ENCODE measurements at places on chromosomes 2 and 18.

- no peak for DNase-seq
Measured at GRCh38 chr18:21703241-21703820, 1.2 kb downstream of the ABHD3 start.

DNA sequence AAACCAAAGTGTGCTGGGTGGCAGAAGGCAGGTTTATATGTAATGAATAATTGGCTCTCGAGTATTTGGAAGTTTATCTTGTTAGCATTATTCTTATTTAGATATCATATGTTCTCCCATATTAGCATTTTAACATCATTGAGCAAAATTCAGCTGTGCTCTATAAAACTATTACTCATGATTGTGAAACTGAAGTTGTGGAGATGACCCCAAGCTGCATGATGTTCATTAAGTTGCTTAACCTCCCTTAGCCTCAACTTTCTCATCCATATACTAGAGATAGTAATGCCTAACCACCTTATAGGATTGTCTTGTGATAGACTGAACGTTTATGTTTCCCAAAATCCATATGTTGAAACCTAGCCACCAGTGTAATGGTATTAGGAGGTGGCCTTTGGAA is 346.3 kb downstream of the SATB2 start:
- DNase-seq: no peak

DNA sequence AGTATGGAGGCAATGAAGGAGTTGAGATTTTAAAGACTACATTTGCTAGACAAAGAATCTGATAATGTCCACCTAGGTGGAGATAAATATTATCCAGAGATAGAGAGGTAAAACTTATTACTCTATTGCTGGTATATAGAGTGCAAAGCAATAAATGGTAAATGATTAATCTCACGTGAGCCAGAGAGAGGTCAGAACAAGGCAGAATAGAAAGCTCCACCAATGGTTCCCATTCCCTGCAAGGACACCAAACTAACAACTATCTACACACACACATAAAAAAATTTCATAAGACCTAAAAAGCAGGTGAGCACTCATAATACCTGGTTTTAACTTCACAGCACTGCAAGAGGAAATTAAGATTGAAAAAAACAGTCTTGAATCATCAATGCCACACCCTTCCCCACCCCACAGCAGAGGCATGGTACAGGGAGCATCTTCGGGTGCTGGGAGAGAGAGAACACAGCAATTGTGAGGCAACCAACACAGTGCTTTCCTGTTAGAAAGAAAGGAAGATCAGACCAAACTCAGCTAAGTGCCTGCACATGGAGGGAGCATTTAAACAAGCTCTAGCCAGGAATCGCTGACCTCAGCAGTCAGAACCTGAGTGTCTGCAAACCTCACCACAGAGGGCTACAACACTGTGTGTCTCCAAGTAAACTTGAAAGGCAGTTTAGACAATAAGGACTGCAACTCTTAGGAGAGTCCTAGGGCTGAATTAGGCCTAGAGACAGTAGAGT is 1432.6 kb upstream of the TMEFF2 start:
- DNase-seq: no peak

DNA sequence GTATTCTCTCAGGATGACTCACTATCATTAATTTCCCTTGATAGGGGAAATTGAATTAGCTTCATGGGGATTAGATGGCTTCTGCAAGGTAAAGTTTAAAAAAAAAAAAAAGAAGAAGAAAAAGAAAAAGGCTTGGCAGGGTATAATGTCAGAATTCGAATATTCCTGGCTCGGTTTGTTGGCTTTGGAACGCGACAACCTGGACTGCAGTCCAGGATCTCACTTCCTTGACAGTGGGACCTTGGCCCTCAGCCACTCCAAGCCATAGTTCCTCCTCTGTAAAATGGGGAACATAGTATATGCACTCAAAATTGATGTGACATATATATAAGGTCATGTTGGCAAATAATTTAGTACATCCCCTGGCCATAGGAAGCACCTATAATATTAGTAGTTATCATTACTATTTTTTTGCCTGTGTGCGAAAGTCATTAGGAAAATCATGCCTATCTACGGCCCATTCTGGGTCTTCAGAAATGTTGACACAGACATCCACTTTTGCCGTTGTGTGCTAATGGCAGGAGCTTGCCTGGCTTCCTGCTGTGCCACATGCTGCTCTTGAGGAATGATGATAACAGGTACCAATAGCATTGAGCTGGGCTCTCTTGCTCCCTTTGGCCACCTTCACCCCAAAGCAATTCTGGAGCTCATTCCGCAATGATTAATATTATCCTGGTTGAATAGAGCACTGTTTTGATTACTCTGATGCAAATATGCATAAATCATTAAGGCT is 97.9 kb downstream of the MTCL1 start:
- DNase-seq: no peak

DNA sequence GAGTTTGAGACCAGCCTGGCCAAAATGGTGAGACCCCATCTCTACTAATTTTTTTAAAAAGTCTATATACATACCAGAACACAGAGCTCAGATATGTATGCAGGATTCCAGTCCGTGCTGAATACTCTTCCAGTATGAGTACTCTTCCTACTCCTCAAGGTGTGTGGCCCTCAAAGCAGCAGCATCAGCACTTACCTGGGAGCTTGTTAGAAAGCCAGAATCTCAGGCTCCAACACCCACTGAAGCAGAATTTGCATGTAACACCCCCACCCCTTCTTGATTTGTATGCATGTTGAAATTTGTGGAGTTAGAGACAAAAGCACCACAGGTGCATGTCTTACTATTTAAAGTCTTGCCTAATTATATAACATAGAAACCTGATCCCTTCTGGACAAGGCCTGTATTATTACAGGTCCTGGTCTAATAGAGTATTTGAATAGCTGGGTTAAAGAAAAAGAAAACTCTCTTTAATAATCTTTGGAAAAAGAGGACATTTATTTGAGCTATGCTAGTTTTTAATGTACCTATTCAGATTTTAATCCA is 50.3 kb upstream of the NFE2L2 start:
- DNase-seq: no peak

GRCh38 chr2:24972315-24972961 is 683 bp upstream of the DNAJC27 start:
- DNase-seq: peak; percentile 18

GRCh38 chr2:150531591-150531990 is 44.1 kb upstream of the RND3 start:
- DNase-seq: no peak

DNA sequence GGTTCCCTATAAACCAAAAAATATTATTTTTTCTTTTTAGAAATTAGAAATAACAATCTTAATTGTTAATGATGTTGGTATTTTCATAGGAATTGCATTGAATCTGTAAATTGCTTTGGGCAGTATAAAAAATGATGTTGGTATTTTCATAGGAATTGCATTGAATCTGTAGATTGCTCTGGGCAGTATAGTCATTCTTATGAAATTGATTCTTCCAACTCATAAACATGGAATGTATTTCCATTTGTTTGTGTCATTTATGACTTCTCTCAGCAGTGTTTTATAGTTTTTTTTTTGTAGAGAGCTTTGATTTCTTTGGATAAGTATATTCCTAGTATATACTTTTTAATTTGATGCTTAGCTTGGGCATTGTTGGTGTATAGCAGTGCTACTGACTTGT is 82.0 kb upstream of the NT5C1B start:
- DNase-seq: no peak

GRCh38 chr2:226970362-226970761 is 134.5 kb downstream of the RHBDD1 start:
- no peak for DNase-seq

- no peak for DNase-seq
Measured at GRCh38 chr2:177586154-177586553, 193.6 kb downstream of the AGPS start.

DNA sequence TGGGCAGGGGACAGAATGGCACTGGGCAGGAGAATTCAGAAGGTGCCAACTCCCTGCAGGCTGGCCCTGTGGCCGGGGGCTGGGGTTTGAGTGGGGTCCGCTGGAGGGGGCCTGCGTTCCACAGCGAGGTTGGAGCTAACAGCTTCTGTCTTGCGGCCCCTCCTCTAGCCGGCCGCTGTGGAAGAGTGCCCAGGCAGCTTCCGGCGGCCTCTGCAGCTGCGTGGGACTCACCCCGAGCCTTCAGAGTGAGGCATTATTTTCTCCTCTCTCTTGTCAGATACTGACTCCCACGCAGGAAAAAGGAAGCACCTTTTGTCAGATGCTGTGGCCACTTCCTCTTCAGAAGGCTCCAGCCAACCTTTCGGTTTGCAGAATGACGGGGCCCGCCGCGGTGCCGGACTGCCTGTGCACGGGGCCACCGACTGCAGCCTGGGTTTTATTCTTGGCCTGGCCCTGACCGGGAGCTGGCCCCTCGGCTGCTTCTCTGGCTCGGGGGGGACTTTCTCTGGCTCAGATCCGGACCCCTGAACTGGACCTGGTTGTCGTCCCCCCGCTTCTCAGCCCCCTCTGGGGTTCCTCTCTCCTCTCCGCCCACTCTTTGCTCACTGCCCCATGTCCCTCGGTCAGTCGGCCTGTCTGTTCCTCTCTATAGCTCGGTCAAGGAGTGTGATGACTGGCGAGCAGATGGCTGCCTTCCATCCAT is 40.1 kb downstream of the ARHGAP25 start:
- DNase-seq: peak; percentile 39

DNA sequence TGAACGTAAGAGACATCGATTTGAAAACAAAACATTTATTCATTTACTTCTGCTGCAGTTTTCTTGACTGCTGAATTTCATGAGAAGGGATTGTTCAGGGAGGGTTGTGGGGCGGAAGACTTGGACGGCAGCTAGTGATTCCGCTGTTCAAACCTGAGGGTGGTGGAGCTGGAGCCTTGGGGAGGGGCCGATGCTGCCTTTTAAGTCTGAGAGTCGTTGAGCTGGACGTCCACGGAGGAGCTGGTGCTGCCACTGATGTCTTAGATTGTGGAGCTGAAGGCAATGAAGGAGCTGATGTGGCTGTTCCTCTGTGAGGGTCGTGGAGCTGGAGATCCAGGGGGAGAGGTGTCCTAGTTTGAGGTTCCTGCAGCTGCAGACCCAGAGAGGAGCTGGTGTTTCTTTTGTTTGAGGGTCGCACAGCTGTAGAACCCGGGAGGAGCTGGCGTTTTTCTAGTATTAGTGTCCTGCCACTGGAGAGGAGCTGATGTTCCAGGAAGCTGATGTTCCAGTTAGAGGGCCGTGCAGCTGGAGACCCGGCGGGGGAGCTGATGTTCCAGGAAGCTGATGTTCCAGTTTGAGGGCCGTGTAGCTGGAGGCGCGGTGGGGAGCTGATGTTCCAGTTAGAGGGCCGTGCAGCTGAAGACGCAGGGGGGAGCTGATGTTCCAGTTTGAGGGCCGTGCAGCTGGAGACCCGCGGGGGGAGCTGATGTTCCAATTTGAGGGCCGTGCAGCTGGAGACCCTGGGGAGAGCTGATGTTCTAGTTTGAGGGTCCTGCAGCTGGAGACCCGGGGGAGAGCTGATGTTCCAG is 150.9 kb downstream of the RTP5 start:
- DNase-seq: no peak

- no peak for DNase-seq
Measured at GRCh38 chr18:51711298-51711889, 513.9 kb upstream of the MEX3C start.

- DNase-seq: no peak
Measured at GRCh38 chr2:156539086-156539860, 103.1 kb downstream of the GPD2 start.

GRCh38 chr2:50597206-50597605 is 434.7 kb downstream of the NRXN1 start:
- no peak for DNase-seq

GRCh38 chr2:110904779-110905148 is 172.4 kb downstream of the ACOXL start:
- no peak for DNase-seq

GRCh38 chr2:118658596-118659198 is 188.8 kb downstream of the EN1 start:
- no peak for DNase-seq

- no peak for DNase-seq
Measured at GRCh38 chr18:57234346-57234745, 87.5 kb downstream of the BOD1L2 start.

- DNase-seq: no peak
Measured at GRCh38 chr2:119156891-119157773, 1.4 kb downstream of the C1QL2 start.

- DNase-seq: no peak
Measured at GRCh38 chr2:50143822-50144575, 887.9 kb downstream of the NRXN1 start.

- DNase-seq: no peak
Measured at GRCh38 chr2:229591611-229592010, 122.7 kb downstream of the DNER start.

DNA sequence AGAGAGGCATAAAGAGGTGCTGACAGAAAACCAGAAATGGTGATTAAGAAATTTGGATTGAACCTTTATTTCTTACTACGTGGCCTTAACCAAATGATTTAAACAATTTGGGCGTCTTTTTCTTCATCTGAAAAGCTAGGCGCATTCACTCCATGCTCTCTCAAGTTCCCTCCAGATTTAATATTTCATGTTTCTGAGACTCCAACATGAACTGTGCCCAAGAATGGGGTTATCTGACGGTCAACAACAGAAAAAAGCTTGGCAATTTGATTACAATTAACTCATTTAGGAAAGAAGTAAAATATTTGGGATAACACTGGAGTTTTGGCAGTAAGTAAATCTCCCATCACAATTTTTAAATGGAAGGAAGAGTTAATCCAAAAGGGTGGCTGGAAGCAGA is 345.4 kb downstream of the ARHGAP15 start:
- DNase-seq: no peak

GRCh38 chr2:6934758-6935651 is 17.8 kb downstream of the RNF144A start:
- no peak for DNase-seq
